ENCODE measurements at places on chromosomes 13 and 19.
A peak's percentile ranks its signal among the peaks of the same experiment; 100 is the strongest.

DNA sequence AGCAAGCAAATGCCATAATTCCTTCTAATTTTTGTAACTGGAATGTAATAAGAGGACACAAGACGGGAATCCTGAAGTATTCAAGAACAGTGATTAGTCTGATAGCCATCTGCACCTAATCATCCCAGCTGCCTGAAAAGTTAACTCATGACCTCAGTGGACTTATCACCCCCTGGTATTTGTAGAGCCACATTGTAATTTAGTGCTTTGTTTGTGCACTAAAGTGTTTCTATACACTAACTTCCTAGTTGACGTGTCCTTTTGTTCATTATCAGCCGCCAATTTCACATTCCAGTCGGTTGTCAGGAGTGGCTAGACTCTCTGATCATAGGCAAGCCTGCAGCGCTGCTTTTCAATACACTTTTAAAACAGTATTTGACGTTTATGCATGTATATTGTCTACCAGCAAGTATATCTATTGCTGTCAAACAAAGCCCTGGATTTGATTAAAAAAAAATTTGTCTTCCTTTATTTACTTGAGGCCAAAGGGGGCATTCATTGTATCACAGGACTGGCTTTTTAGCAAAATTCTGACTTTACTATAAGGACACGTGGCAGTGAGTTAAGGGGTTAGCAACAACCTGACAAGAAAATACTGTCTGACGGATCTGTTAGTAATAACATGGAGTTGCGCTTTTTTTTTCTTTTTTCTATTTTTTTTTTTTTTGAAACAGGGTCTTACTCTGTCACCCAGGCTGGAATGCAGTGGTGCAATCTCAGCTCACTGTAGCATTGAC lies 10.4 kb upstream of the SOX21 start:
- DNase-seq, result no peak

DNA sequence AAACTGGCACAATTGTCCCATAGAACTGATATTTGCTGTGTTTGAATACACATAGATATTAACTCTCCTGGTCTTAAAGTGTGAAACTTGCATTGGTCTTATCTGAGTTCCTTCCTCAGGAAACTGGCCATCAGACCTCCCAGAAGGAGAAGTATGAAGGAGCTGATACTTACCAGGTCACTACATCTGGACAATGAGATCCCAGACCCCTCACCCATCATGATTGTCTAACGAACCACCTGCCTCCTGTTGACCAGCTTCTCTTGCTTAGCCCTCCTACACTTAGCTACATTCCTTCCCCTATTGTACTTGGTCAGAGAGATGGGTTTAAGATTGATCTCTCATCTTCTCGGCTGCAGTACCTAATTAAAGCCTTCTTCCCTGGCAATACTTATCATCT lies 413.3 kb downstream of the KCTD12 start:
- no peak for DNase-seq

- no peak for DNase-seq
Measured at GRCh38 chr19:31520633-31521032, 171.4 kb upstream of the TSHZ3 start.

- peak; percentile 9 for DNase-seq
Measured at GRCh38 chr13:42926555-42926954, 65.5 kb downstream of the EPSTI1 start.

- DNase-seq, result no peak
Measured at GRCh38 chr19:14402332-14403144, 16.6 kb downstream of the DDX39A start.

GRCh38 chr13:111912991-111913760 lies 153.8 kb upstream of the SOX1 start:
- no peak for DNase-seq

GRCh38 chr13:77891041-77891440 lies 27.6 kb downstream of the EDNRB start:
- DNase-seq, result no peak

- no peak for DNase-seq
Measured at GRCh38 chr19:32624410-32624809, 43.4 kb downstream of the PDCD5 start.

DNA sequence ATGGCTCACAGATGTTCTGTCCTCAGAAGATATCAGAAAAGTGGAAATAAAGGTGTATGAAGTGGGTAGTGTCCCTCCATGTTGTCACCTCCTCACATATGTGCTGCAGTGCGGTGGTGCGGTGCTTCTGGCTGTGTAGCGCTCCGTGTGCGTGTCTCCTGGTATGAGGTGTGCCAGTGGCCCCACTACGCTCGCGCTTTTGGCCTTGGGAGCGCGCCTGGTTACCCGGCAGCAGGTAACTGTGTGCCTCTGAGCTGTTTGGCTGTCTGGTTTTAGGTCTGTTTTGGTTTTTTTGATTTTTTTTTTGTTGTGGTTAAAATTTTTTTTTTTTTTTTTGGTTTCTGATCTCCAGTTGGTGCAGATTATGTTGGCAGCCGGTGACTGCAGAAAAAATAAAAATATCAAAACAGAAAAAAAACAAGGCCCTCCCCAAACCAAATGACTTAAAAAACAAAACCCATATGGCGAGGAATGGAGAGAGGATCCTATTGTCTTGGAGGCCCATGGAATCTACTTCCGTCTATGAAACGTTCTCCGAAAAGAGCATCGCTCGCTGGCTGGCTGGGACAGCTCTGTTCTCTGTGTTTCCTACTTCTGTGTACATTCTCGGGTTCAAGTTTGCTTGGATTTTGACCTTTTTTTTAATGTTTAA lies 7.9 kb downstream of the HNRNPL start:
- DNase-seq, result no peak

DNA sequence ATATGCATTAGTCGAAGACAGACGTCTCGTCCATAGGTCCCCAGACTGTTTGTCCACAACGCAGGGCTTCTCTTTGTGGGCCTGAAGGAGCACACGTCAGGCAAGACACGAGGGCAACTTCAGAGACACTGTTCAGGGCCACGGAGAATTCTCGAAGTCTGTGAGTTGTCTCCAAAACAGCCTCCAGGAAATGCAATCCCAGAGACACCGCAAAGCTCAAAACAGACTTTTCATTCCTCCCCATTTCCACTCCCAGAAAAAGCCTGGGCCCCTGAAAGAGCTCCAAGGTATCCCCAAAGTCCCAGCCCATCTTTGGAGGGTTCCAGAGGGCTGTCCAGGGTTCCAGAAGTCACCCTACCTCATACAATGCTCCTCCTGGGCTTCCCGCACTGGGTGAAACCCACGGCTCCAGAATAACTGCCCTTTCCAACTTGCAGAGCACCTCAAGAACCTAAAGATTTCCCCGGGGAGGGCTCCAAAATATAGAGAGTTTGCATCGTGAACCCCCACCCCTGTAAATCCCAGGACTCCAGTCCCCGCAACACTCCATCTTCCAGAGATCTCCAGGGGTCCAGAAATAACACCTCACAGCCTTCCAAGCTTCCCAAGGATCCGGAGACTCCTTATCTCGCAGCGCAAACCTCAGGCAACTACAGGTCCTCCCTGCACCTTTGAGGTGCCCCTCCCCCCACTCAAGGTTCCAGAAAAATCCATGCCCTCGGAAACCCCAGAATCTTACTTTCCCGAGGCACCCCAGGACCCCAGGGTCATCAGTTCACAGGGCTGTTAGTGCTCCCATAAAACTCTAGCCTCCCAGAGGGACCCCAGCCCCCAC lies 687 bp upstream of the FTL start:
- DNase-seq, result no peak

All from AG04449 (cell line).